H1 (cell line): ENCODE measurements at places on chromosomes 1 and 21.

DNA sequence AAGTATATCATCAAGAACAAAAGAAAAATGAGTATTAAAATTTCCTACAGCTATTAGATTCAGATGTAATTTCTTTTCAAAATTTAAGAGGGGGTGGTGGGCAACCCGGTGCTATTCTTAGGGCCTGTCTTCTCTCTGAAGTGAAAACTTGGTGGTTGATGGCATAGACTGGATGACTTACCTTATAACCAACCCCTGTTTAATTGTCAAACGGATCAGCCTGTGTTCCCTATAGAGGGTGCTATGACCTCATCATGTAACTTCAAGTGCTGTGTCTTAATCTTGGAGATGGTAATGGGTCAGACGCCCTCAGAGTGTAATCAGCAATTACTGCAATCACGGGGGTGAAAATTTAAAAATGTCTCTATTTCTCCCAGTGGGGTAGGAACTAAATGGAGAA is 176.2 kb downstream of the PCP4 start:
- no peaks in the 10 kb centered on the region for H3K27me3 ChIP-seq
- no peaks in the 10 kb centered on the region for H3K4me1 ChIP-seq
- H3K36me3 ChIP-seq = no peaks in the 10 kb centered on the region
- H3K27ac ChIP-seq = no peak overlapping the region
- no peak for DNase-seq

- H3K4me1 ChIP-seq = peaks cover 13% of the 10 kb centered on the region
- H3K4me3 ChIP-seq = peak overlapping the region; percentile 82
- peak; percentile 97 for DNase-seq
- H3K27me3 ChIP-seq = no peaks in the 10 kb centered on the region
Observed at GRCh38 chr1:9181176-9181906, 52.4 kb upstream of the GPR157 start.

DNA sequence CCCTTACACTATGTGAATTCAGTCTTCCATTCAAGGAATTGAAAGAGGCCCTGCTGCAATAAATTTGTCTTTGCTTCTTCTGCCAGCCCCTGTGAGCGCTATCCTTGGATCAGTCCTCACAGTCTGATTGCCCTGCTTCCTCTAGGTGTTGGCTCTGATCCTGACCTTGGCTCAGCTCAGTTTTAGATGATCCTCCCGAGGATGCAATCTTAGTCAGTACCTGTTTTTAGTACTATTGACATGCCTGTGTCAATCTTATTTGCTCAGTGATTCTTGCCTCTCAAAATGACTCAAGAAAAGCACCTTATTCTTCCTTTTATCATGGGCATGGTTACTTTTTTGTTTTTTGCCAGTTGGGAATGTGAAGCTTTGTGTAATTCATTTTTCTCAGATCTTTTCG is 101.4 kb upstream of the KCNK1 start:
- DNase-seq = no peak
- no peaks in the 10 kb centered on the region for H3K36me3 ChIP-seq
- no peaks in the 10 kb centered on the region for H3K27me3 ChIP-seq
- H3K27ac ChIP-seq = no peak overlapping the region

DNA sequence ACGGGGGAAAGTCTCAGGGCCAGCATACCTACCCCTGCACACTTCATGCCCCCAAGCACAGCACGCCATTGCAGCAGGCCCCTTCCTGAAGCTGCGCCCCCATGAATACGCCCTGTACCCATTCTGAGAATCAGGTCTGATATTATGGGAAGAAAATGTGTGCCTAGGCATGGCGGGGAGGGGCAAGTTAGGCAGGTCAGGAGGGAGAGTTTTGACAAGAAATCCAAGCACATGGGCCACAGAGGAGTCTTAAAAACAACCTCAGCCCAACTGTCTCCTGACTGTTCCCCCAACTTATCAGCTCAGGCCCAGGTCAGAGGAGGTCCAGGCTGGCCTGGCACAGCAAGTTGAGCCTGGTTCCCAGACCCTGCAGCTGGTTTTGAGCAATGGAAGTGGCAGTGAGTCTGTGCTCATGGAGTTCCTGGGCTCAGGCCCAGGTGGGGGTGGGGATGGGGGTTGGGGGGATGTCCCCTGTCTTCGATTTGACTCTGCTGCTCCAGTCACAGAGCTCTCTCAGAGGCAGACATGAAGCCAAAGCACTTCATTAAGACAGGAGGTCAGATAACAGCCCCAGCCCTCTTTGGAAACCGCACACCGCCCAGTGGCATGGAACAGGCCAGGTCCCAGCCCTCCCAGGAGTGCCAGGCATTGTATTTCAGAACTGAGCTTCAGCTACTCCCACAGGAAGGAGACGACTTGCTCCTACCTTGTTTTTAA is 20.6 kb upstream of the BCAR3 start:
- no peak for DNase-seq
- H3K36me3 ChIP-seq = no peaks in the 10 kb centered on the region
- H3K27ac ChIP-seq = no peak overlapping the region
- no peak overlapping the region for H3K4me3 ChIP-seq
- H3K27me3 ChIP-seq = no peaks in the 10 kb centered on the region

GRCh38 chr1:205211839-205212536 is 486 bp upstream of the DSTYK start:
- H3K36me3 ChIP-seq = no peaks in the 10 kb centered on the region
- DNase-seq = no peak
- no peaks in the 10 kb centered on the region for H3K27me3 ChIP-seq
- peaks cover 2% of the 10 kb centered on the region for H3K4me1 ChIP-seq
- H3K27ac ChIP-seq = no peak overlapping the region

DNA sequence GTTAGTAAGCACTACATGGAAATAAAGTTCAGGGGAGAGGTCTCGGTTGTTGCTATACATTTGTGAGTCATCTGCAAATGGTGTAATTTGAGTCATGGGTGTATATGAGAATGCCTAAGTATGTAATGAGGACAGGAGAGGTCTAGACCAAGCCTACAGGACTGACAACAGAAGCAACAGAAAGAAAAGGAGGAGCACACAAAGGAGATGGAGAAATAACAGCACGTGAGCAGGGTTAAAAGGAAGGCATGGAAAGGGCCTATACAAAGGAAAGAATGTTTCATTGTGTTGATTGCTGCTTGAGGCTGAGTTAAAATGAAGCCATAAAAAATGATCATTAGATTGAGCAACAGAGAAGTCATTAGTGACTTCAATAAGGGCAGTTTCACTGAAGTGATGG is 28.0 kb upstream of the PRKAA2 start:
- H3K27ac ChIP-seq = no peak overlapping the region
- H3K36me3 ChIP-seq = no peaks in the 10 kb centered on the region
- H3K4me3 ChIP-seq = no peak overlapping the region
- DNase-seq = no peak

- peaks cover 12% of the 10 kb centered on the region for H3K4me1 ChIP-seq
- DNase-seq = peak; percentile 50
- no peaks in the 10 kb centered on the region for H3K27me3 ChIP-seq
- no peak overlapping the region for H3K27ac ChIP-seq
- H3K4me3 ChIP-seq = no peak overlapping the region
Observed at GRCh38 chr21:35508139-35508888, 459.2 kb upstream of the RUNX1 start.

- H3K4me1 ChIP-seq = no peaks in the 10 kb centered on the region
- H3K36me3 ChIP-seq = peaks cover 89% of the 10 kb centered on the region
- no peak for DNase-seq
- no peak overlapping the region for H3K27ac ChIP-seq
Observed at GRCh38 chr21:32351428-32351827, 41.4 kb downstream of the URB1 start.

- H3K27ac ChIP-seq = no peak overlapping the region
- no peak overlapping the region for H3K4me3 ChIP-seq
- H3K36me3 ChIP-seq = no peaks in the 10 kb centered on the region
- peaks cover 24% of the 10 kb centered on the region for H3K27me3 ChIP-seq
Observed at GRCh38 chr1:47213230-47213963, 18.6 kb downstream of the TAL1 start.

GRCh38 chr1:204572923-204573922 is 57.0 kb downstream of the MDM4 start:
- H3K27me3 ChIP-seq = peaks cover 3% of the 10 kb centered on the region; the same call in 1 of the 2 replicates
- H3K36me3 ChIP-seq = no peaks in the 10 kb centered on the region
- no peak for DNase-seq
- no peak overlapping the region for H3K4me3 ChIP-seq

DNA sequence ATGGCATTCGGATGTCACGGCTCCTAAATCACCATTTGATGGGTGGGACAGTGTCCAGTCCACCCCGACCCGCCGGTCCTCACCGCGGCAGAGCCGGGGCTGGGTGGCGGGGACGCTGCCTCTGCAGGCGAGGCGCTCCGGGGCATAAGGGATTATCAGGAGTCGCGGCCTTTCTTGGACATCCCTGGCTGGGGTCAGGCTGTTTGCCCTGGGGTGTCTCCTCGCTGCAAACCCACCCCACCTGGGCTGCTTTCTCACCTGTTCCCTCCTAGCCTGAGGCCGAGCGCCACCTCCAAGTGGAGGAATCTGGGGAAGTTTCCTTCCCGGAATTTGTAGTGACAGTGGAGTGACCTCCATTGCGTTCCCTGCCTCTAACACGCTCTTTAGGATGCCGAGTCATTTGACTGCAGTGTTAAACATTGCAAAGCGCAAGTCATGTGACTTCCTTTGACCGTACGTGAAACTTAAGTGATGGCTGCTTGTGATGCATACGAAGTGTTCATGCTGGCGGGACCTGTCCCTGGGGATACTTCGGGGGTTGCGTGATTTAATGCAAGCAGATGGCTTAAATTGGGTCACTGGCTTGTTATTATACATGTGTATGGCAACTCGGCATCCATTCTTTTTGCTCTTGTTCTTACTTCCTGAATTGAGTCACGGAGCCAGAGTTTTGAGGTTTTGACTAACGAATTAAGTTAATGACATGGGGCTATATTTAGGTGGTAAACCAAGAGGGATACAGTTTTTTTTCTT is 536 bp downstream of the LGALS8 start:
- no peaks in the 10 kb centered on the region for H3K27me3 ChIP-seq
- peak overlapping the region; percentile 67 for H3K4me3 ChIP-seq
- no peak overlapping the region for H3K27ac ChIP-seq
- H3K4me1 ChIP-seq = no peaks in the 10 kb centered on the region
